ENCODE measurements at places on chromosomes 13 and 19.

- DNase-seq: no peak
These were observed 5.9 kb downstream of the PTBP1 start for GRCh38 chr19:803099-803561.

DNA sequence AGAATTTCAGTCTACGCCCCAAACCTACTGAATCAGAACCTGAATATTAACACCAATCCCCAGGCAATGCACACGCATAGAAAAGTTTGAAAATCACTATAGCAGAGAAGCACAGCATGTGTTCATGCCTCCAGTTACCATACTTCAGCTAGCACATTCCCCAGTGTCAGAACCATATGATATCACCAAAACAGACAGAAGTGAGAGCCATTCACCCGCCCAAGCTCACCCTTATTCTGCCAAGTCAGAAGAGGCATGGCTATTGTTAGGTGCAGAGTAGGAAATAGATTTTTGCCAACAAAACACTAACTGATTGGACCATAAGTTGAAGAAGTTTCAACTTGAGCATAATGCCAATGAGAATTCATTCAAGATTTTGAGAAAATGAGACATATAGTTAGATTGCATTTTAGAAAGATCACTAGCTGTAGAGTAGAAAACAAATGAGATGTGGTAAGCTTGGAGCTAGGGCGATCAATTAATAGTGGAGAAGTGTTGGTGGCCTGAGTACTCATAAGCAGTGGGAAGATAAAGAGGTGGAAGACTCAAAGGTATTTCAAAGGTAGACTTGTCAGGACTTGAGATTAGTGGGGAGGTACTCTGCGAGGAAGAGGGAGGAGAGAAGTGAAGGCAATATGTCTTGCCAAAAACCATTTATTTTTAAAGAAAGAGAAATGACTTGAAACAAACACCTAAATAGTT, 492.4 kb downstream of the SUCLA2 start:
- DNase-seq: no peak

DNA sequence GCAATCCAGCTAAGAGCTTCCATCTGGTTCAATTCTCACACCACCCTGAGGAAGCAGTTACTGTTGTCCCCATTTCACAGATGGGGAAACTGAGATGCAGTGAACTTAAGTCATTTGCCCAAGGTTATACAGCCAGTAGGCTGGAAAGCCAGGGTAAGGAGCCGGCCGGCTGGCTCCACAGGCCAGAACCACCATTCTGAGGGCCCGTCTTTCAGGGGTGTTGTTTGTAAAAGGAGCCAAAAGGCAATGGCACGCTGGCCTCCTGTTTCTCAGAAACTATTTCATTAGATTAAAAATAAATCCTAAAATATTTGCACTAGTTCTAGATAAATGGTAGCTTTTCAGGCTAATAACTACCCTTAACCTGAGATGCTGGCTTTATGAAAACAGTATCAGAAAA, 114.9 kb downstream of the CRYL1 start:
- DNase-seq: no peak

DNA sequence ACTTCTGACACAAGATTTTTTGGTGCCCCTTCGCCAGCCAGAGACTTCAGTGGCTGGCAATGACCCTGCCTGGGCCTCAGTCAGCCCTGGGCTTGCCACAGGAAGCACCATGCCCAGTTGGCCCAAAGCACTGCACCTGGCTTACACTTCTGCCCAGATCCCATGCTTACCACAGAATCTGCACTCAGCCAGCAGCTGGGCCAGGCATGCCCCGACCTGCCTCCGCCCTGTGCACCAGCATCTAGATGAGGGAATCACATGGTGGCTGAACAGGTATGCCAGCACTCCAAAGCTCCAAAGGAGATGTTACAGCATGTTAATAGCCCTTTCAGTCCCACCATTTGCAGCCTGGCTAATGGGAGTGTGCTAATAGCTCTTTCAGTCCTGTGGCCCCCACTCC, 690.9 kb downstream of the SLITRK6 start:
- no peak for DNase-seq

GRCh38 chr13:102599426-102600012, 2.7 kb downstream of the TPP2 start:
- DNase-seq: no peak

GRCh38 chr13:20411638-20412342, 113.9 kb downstream of the CRYL1 start:
- peak; percentile 14 for DNase-seq

- no peak for DNase-seq
These were observed 119.2 kb upstream of the IPO5 start for GRCh38 chr13:97834250-97834649.

DNA sequence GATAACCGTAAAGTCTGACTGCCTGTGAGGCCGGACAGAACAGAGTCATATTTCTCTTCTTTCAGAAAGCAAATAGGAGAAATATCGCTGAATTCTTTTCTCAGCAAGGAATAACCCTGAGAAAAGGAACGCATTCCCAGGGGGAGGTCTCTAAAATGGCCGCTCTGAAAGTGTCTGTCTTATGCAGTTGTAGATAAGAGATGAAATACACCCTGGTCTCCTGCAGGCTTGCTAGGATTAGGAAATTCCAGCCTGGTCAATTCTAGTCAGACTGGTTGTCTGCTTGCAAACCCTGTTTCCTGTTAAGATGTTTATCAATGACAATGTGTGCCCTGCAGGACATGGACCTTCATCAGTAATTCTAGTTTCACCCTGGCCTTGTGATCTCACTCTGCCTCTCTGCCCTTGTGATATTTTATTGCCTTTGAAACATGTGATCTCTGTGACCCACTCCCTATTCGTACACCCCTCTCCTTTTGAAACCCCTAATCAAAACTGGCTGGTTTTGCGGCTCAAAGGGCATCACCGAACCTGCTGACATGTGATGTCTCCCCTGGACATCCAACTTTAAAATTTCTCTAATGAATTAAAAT, 934.8 kb upstream of the SPRY2 start:
- no peak for DNase-seq

GRCh38 chr19:33797802-33798671, 1.4 kb downstream of the KCTD15 start:
- DNase-seq: no peak

GRCh38 chr13:89066868-89067466, 1395.8 kb downstream of the SLITRK5 start:
- no peak for DNase-seq

DNA sequence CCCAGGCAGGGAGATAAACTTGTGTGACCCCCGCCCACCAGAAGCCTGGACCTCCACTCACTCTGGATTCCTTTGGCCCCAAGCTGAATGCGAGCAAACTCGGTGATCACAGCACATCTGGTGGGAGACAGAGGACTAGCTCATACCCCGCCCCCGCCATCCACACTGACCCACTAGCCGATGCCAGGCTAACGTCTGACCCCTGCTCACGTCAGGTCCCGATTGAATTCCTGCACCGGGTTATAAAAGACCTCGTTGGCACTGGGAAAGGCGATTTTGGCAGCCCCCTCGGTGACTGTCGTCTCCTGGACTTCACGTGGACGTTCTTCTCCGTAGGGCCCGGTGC, 631 bp downstream of the TRMT1 start:
- DNase-seq: no peak

- DNase-seq: no peak
These were observed 74.7 kb upstream of the TEX29 start for GRCh38 chr13:111245576-111246384.

Measured in CD4-positive, alpha-beta T cell treated with Interferon gamma for 1 hour (primary cell).